ENCODE measurements at places on chromosomes 5 and 9.

DNA sequence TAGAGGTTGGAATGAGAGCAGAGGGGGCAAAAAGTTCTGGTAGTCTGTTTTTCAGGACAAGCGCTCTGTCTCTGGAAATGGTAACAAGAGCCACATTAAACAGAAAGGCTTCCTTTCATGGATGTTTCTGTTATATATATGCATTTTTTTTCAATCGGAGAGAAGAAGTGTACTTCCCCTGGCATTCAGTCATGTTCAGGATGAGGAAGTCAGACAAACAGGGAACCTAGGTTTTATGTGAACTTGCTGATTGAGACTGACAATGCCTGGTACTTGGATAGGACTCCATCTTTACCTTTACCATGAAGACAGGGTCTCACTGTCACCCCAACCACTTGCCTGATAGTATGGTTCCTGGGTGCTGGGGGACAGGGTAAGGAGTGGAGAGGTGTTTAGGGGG, 30.1 kb upstream of the ZBED3 start:
- no peak for DNase-seq

- no peak for DNase-seq
Observed at GRCh38 chr5:116672203-116672602, 97.6 kb upstream of the SEMA6A start.

GRCh38 chr5:126875303-126875785, 98.4 kb downstream of the LMNB1 start:
- DNase-seq, result peak; percentile 98

DNA sequence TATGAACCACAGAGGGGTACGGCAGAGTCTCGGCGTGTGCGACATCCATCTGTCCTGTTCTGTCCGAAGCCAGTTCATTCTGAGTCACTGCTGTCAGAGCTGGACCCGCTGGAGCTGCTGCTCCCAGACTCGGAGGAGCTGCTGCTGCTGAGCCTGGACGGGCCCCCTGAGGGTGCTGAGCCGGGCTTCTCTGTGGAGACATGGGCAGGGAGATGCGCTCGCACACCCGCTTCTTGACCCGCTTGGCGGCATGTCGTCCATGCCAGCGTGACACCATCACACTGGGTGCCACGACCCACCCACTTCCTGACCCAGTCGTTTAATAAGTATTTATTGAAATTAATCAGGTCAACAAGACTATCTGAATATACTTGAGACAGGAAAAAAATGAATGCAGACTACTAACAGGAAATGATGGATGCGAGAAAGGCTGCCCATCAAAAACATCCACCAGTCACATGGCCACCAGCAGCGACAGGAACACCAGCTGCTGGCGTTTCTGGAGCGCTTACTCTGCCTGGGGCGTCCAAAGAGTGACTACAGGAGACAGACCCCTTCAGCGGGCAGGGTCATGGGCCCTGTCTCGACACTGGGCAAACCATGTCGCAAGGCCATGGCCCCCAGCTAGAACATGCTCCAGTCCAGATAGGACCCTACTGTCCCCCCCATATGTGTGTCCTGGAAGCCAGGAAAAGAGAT, 8.4 kb downstream of the BRD3OS start:
- DNase-seq, result no peak

GRCh38 chr5:136328097-136328496, 37.2 kb downstream of the TRPC7 start:
- DNase-seq, result no peak

DNA sequence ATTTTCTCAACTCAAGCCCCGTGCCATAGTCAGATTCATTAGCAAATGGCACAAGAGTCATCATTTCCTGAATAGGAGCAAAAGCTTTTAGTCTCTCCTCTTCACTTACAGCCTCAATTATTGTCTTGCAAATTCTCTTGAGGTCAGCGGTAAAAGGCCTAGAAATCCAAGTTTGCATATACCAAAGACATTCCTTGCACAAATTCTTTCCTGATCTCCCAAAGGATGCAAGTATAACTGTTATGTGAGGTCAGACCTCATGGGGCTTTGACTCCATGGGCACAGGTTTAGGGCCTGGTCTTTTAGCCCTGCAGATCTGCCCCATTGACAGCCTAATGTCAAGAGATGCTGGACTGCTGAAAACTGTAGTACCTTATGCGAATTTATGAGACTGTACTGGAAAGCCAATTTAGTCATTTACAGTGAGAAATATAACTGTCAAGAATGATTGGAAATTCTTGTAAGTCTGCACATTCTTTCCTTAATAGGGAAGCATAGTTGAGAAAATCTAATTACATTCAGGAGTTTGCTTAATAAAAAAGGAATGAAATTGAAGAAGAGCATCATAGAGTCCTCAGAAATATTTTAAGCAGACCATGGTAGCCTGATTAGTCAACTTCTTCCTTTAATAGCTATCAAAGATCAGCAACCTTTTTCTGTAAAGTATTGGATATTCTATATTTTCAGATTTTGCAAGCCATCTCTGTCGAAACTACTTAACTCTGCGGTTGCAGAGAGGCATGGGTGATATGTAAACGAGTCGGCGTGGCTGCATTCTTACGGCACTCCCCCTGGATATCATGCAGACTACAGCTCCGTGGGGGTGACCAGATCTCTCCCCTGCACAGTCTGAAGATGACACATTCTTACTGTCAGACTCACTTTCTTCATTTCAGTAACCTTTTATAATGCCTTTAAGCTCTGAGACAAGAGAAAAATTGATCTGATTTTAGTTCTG, 45.2 kb downstream of the GCNT4 start:
- no peak for DNase-seq

GRCh38 chr5:133687212-133688061, 75.1 kb upstream of the FSTL4 start:
- DNase-seq, result peak; percentile 85

DNA sequence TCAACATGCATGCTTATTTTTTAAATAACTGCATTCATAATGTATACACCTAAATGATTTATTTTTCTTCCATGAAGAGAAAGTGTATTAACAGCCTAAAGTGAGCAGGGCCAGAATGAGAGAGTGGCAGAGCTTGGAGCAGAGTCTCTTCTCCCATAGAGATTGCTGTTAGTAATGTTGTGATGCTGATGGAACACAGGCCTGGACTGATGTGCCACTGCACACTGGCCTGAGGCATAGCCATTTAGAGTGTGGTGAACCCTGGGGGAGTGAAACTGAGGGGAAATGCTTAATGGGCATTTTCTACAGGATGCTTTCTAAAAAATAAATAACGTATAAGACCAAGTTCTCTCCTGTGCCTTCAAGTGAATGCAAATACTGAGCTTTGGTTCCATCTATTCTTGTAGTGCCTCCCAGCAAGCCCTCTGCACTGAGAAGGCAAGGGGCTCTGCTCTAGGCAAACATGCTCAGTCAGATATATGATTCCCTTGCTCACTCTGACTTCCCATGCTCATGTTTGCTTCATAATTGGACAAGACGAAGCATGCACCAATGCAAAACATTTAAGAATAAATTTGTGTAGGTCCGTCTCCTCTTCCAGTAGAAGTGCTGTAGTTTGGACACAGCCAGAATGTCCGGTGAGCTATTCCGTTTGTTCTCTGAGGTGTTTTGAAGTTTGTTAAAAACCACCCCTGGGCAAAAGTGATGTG, 185.7 kb downstream of the PBX3 start:
- no peak for DNase-seq

GRCh38 chr5:126972062-126972895, 58.1 kb downstream of the MARCHF3 start:
- no peak for DNase-seq

- DNase-seq, result no peak
Observed at GRCh38 chr5:140213370-140213983, 38.5 kb downstream of the CYSTM1 start.

DNA sequence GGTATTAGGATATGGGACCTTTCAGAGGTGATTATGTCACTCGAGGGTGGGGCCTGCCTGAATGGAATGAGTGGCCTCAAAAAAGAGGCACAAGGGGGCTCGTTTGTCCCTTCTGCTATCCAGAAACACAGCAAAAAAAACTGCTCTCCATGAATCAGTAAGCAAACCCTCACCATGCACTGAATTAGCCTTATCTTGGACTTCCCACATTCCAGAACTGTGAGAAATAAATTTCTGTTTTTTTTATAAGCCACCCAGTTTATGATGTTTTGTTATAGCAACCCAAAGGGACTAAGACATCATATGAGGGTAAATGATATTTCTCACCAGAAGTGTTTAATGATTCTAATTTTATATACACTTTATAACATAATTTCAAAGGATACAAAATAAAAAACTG, 476.6 kb upstream of the EDIL3 start:
- DNase-seq, result no peak

DNA sequence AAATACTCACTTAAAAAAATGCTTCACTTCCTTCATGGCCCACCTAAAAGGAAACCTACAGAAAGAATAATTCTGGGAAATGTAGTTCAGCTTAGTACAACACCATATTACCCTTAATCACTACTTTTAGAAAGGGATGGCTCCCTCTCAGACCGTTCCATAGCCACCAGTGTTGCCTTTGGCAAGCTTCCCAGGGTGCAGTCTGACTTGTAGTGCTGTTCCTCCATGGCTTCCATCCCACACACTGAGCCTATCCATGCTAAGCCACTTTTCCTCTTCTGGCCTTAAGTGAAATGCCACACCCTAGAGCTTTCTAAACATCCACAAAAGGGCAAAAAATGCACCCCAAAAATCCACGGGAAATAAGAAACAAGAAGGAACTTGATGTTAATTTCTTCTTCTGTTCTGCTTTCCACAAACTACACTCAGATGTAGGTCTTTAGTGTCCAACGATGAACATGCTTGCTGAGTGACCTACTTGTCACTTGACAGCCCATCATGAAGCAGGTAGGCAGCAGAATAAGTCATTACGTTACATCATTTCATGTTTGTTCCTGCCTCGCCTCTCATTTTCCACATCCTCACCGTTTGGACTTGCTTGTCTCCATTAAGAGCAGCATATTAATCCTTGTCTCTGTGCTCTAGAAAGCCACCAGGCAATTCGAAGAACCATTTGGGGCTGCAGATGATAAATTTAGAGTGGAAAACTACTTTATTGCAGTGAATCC, 391.1 kb upstream of the GRAMD2B start:
- no peak for DNase-seq

Measured in brain (organoid and tissue), 16 donors.